ENCODE measurements at places on chromosomes 12 and 14.

- no peak for DNase-seq
Measured at GRCh38 chr12:69275471-69275891, 36.1 kb downstream of the CPSF6 start.

GRCh38 chr14:59126714-59127436, 61.6 kb upstream of the DAAM1 start:
- peak; percentile 34 for DNase-seq

DNA sequence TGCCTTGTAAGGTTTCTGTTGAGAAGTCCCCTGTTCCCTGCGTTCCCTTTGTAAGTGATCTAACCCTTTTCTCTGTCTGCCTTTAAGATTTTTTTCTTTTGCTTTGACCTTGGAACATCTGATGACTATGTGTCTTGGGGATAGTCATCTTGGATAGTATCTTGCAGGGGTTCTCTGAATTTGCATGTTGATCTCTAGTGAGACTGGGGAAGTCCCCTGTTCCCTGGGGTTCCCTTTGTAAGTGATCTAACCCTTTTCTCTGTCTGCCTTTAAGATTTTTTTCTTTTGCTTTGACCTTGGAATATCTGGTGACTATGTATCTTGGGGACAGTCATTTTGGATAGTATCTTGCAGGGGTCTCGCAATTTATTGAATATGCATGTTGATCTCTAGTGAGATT, 38.2 kb upstream of the TMX1 start:
- no peak for DNase-seq

GRCh38 chr12:19572920-19573558, 133.7 kb downstream of the AEBP2 start:
- DNase-seq = no peak

DNA sequence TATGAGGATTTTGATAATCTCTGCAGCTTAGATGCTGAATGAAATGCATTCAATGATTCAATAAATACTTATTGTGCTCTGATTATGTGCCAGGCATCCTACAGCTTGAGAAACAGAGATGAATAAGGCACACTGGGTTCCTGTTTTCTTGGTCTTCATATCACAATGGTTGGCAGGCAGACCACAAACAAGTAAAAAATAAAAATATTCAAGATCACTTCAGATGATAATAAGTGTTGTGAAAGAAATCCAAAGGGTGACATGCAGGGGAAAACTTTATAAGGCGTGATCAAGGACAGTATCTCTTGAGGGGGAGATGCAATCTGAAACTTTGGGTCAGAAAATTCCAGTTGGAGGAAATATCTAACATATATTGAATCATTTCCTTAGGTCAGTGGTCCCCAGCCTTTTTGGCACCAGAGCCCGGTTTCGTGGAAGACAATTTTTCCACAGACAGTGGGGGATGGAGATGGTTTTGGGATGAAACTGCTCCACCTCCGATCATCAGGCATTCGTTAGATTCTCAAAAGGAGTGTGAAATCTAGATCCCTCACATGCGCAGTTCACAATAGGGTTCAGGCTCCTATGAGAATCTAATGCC, 73.7 kb upstream of the RAP1B start:
- no peak for DNase-seq

GRCh38 chr14:58637391-58638230, at the start of gene DACT1:
TSS of gene DACT1 (plus strand) at chr14:58637962. CDS start at chr14:58638203, 241 bp downstream.
- no peak for DNase-seq

DNA sequence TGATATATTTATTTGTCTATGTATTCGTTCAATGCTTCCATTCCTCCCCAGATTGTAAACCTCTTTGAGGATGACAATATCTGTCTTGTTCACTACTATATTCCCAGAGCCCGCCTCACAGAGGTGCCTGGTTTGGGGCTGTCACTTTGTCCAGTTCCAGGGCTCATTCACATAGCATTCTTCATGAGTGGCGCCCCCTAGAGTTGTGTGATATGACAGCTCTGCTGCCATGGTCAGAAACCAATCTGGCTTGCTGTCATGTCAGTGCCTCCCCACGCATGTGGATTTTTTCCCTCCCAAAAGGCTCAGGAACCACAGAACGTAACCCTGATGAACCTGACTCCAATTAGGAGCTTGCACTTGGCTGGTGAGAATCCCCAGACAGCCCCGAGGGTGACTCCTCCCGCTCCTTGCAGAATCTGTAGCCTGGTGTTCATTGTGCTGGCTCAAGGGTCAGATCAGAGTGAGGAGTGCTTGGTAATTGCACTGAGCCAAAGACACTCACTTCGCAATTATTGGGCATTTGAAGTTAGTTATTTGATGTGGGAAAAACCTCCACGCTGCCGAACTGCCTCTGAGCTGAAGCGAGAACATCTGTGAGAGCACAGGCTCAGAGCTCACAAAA, 145.5 kb downstream of the PTPN11 start:
- DNase-seq = no peak

DNA sequence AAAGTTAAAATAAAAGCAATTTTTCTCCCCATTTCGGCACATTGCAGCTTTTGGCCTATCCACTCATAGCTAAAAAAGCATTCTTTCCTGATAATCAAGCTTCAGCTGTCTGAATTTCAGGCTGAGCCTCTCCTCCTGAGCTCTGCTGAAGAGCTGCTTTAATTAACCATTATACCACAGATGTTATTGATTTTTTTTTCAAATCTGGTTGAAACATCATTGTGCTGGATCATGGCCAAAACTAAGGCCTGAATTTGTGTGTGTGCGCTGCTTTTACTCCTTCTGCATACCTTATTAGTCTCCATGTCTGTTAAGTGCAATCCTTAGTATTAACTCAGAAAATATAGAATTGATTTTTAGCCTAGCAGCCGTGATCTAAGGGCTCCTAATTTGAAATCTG, 52.3 kb downstream of the MBIP start:
- no peak for DNase-seq

- no peak for DNase-seq
Measured at GRCh38 chr12:24741216-24741615, 207.7 kb downstream of the BCAT1 start.

DNA sequence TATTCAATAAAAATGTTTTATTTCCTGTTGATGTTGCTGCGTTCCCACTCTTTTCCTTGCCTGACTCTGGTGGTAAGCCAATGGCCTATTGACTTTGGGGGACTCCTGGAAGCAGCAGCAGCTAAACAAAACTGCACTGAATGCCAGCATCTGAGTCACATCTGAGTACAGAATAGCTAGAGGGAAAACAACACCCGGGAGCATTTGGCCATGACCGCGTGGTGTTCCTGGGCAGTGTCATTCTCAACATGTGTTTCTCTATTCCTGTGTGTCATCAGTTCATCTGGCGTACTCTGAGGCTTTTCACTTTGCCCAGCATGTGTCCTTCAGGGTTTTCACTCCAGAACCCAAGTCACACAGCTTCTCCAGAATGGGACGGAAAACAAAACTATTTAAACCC, 238.8 kb downstream of the PAWR start:
- DNase-seq = peak; percentile 34

DNA sequence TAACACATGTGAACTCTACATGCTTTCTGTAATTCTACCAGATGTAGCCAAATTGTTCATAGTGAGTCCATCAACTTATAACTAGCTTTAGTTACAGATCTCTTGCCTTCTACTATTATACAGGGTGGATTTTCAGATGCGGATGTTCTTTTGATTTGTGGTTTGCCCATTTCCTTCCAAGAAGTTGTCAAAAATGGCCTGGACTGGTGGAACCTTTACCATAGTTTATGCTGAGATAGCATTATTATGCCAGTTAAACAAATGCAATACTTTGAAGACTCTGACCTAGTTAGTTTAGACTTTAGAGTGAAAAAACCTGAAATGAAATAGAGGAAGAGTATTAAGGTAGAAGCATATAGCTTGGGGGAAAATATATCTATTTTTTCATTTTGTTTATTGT, 27.4 kb upstream of the CFL2 start:
- DNase-seq = no peak

DNA sequence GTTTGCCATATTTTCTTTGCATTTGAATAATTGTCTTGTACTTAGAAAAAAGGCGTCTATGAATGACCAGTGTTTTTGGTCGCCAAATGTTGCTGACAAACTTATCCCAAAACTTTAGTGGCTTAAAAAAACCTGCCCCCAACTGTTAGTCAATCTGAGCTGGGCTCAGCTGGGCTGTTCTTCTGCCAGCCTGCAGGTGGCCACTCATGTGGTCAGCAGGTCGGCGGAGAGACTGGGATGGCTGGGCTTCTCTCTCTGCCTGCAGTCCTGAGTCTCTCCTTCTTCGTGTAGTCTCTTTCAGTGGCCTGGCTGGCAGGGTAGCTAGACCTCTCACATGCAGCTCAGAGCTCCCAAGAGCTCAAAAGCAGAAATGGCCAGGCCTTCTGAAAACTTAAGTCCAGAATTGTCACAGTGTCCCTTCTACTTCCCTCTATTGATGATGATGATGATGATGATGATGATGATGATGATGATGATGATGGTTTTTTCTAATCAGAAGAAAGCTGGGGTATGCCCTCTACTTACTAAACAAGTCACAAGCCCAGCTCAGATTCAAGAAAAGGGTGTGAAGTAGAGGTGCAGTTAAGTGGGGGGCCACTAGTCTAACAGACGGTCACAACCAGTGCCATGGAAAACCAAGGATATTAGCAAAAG, 87.9 kb downstream of the PTPN11 start:
- DNase-seq = no peak

GRCh38 chr12:108253540-108253939, 85.6 kb downstream of the CMKLR1 start:
- no peak for DNase-seq

DNA sequence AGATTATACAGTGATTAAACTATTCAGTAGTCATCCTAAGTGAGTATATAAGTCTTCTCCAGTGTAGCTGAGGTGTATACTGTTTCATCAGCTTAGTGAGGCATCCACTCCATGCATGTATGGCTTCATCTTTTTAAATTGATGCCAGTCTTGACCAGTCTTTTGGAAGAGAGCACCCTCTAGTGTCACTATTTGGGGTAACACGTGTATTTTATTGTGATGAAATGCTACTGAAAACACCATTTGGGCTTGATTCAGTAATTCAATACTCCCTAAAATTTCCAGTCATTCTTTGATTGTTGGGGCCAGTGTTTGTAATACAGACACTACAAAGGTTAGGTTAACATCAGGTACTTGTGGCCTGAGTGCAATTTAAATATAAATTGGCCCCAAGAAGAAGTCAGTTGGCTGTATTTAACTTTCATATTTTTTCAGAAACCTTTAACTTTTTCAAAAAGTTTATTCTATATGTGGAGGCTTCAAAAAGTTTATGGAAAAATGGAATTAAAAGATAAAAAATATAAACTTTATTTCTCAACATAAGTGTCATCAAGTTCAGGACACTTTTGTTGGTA, 35.3 kb downstream of the MIPOL1 start:
- no peak for DNase-seq

- DNase-seq = no peak
Measured at GRCh38 chr14:100832311-100832960, 6.5 kb downstream of the MEG3 start.

DNA sequence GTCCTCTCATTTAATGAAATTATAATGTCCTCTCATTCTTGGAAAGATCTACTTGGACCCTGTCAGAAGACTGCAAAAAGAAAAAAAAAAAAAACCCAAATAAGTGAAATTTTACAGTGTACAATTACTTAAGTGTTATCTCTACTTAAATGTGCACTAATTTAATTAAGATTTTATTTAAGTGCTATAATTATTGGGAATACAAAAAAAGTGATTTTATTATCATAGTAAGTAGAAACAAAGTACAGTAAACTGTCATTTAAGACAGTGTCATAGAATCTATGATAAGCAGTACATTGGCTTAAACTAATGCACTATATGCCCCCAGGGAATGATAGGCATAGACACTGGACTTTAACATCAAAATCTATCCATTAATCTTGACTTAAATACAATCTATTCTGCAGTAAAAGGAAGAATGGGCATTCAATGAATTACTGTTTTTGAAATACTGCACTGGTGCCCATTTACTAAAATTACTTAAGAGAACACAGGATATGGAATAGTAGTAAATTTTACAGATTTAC, 23.3 kb downstream of the INSM2 start:
- DNase-seq = no peak

GRCh38 chr12:68944296-68945076, 11.5 kb upstream of the CPM start:
- no peak for DNase-seq

DNA sequence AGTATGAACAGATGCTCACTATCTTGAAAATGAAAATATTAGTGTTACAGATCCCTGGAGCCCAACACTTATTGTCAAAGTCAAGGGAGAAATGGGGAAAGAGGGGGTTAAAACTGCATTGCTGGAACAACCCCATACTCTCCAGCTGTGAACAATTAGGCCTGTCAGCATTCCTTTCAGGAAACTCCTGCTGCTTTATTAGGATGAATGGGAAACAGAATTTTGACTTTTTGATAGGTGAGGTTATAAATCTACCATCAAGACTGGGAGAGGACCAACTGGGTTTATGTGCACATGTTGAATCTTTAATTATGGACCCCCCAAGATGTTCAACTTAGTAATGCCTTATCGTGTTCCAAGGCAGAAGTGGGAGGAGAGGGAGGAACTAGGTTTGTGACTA, 85.0 kb downstream of the TMTC1 start:
- no peak for DNase-seq

DNA sequence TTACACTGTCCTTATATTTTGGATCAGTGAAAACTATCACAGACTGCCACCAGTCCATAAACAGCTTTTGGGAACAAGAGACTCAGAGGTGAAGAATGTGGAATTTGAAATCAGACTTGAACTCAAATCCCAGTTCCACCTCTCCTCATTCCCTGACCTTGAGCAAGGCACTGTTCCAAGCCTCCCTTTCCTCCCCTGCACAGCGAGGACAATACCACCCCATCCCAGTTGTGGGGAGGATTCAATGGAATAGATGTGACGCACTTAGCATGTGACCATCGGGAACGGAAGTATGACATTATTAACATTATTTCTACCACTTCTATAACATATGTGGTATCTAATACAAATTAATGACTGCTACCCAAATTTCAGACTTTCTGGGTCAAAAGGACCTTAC, 63.5 kb downstream of the DPF3 start:
- DNase-seq = no peak

GRCh38 chr14:104913435-104913834, 11.2 kb upstream of the PLD4 start:
- peak; percentile 9 for DNase-seq

GRCh38 chr14:105046891-105047282, 18.3 kb downstream of the GPR132 start:
- DNase-seq = no peak

- no peak for DNase-seq
Measured at GRCh38 chr14:40269436-40269835, 837.2 kb upstream of the FBXO33 start.

DNA sequence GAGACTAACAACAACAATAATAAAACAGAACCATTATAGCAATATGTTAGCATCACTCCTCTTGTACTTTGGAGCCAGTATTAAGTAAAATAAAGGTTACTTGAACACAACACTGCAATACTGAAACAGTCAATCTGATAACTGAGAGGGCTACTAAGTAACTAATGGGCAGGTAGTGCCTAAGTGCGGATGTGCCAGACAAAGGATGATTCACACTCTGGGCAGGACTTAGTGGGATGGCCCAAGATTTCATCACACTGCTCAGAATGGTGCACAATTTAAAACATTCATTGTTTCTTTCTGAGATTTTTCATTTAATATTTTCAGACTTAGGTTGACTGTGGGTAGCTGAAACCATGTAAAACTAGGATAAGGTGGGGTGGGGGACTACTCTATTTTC, 131.9 kb upstream of the CAND1 start:
- no peak for DNase-seq

Data from retinal pigment epithelial cell (primary cell).